ENCODE measurements at places on chromosomes 6 and 20.

DNA sequence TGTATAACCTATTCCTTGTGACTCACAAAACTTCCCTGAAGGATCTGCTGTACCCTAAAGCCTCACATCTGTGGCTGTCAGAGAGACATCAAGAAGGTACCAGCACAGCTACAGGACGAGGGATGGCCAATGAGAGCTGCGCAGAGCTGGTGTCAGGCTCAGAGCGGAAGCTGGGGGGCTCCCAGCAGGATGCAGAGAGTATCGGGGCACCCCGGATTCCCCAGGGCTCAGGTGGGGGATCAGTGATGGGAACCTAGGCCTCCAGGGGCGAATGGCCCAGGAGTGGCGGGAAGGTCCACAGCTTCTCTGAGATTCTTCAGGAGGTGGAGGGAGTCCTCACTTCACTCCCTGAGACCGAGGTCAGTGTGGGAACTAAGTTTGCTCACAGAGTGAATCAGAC is 30.9 kb upstream of the SMOC2 start:
- DNase-seq, result no peak

DNA sequence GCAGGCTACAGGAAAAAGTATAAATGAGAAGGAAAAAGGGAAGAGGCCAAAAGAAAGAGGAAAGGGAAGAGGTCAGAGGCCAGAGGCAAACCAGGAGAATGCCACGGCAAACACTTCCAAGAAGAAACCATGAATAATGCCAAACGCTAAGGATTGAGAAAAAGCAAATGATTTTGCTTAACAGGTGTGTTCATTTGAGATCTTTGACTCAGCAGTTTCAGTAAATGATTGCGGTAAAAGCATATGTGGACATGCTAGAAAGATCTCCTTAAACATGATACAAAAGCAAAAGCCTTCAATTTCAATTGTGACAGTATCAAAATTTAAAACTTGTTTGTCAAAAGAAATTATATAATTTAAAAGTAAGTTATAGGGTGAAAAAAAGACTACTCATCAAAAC is 70.6 kb downstream of the UBE3D start:
- DNase-seq, result no peak

DNA sequence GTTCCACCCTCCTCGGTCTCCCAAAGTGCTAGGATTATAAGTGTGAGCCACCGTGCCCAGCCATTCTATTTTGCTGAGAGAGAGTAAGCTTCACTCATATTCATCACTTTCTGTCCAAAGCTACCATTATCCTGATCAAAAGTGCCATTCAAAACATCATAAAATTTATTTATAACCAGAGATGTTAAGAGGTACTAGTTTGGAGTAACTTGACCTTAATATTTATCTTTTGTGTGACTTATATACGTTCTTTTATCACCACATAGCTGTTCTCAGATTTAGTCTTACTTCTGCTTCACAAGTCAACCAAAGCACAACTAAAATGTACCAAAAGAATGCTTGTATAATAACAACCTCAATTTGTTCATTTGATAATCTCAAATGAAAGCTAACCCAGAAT is 18.1 kb downstream of the AKIRIN2 start:
- no peak for DNase-seq

DNA sequence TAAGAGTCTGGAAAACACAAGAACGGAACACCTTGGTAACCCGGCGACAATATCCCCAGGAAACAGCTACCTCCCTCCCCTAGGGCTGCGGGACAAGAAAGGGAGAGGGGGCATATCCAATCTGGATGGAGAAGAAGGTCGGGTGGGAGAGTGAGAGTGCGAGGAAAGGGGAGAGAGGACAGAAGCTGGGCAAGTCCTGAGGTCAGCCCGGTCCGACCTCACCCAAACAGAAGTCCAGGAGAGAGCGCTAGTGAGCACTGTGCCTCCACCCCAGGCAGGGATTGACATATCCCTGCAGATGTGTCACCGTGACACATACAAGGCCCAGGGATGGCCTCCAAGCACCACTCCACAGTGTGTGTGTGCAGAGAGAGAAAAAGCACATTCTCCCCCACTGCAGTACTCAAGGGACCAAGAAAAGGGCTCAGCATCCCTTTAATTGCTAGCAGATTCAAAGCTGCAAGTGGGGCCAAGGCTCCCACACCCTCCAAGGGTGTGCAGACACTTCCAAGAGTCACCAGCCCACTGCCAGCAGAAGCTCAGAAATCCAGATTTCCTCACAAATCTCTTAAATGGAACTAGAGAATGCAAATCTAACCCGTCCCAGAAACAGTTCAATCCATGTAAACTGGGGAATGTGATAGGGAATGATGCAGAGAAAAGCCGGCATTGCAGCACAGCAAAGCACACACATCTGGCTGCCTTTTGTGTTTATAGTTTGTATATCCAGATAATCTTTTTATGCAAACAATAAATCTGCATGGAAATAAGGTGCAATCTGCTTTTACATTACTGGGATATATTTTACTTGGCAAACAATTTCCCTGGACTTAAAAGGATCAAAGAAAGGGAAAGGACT is 3.1 kb downstream of the PXDC1 start:
- peak; percentile 53 for DNase-seq

- DNase-seq, result no peak
Observed at GRCh38 chr6:636488-636887, 20.4 kb downstream of the HUS1B start.

GRCh38 chr6:46583081-46583480 is 69.5 kb downstream of the CYP39A1 start:
- no peak for DNase-seq

GRCh38 chr6:27893059-27893835 is 18.9 kb downstream of the OR2B2 start:
- DNase-seq, result peak; percentile 99

- DNase-seq, result no peak
Observed at GRCh38 chr6:13923527-13924145, 1.1 kb upstream of the RNF182 start.

GRCh38 chr20:44370639-44371218 is 15.2 kb downstream of the HNF4A start:
- DNase-seq, result no peak

DNA sequence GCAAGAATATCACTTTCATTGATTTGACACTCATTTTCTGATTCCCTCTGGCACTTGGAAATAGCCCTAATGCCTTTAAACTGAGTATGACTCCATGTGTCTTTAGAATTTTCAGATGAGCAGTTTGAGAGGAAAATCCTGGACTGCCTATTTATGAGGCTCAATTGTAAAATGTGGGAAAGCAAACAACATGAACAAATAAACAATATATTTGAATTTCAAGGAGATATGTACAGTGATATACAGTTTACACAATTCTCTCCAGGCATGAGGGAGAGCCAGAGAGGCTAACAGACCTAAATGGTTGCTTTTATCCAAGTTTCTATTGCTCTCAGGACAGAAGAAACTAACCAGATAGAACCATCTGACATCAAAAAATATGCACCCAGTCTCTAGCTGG is 748.2 kb upstream of the NRSN1 start:
- no peak for DNase-seq

DNA sequence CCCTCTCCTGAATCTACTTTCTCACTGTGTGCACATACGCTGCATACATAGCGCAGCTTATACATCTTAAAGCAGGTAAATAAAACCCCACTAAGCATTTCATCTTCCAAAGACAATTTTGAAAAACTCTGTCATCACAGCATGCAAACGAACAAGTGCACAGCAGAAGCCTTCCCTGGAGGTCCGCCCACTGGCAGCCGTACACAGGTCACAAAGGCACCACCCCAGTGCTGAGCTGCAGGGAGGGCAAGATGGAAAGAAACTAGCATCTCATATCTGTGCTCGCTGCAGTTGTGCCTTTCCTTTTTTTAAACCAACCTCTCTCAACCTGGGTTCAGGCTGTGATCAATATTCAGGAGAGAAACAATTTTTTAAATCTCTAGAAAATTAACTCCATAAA is 73.3 kb downstream of the HUS1B start:
- DNase-seq, result no peak

- no peak for DNase-seq
Observed at GRCh38 chr6:27650620-27651370, 177.9 kb upstream of the ZNF184 start.

- no peak for DNase-seq
Observed at GRCh38 chr6:94377835-94378234, 958.5 kb upstream of the EPHA7 start.

- no peak for DNase-seq
Observed at GRCh38 chr6:16412982-16413381, 174.6 kb downstream of the GMPR start.

DNA sequence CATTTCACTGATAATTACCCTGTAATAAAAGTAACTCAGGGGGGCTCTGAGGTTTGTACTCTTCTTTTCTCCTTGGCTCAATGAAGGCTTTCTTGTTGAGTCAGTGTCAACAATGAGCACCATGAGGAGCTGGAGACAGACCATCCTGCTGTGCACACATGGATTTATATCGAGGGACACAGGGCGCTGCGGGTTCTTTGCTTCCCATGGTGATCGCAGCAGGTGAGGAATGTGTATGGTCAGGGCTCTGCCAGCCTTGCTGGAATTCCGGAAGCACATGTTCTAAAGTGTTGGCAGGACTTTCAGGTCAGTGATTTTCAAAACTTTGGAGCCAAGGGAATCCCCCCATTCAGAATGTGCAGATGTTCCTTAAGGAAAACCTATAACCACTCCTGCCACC is 27.1 kb downstream of the SMOC2 start:
- DNase-seq, result no peak

DNA sequence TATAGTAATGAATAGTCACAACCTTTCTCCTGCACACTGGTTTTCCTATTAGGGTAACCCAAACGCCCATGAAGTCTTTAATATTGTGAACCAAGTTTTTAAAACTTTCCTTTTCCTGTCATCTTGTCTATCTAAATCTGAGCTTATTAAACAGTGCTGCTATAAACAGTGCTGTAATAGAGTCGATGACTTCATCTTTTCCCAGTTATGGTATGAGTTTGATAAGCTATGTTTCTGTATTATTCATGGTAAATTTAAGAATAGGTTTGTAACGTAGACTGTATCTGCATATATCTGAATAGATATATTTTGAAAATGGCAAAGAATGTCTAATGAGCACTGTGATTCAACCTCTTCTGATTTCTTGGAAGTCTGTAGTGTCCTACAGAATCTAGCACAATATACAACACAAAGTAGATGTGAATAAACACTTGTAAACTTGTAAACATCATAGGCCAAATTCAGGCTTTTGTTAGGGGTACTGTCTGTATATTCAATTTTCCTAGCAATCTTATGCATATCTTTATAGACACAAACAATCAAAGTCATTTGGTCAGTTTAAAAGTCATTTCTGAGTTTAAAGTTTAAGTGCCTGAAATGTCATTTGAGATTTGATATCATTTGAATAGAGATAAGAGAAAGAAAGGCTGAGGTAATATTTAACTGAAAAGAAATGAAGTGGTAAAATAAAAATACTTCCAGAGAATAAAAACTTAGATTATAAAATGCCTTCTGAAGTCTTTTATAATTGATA is 155.5 kb downstream of the PTPRK start:
- no peak for DNase-seq

DNA sequence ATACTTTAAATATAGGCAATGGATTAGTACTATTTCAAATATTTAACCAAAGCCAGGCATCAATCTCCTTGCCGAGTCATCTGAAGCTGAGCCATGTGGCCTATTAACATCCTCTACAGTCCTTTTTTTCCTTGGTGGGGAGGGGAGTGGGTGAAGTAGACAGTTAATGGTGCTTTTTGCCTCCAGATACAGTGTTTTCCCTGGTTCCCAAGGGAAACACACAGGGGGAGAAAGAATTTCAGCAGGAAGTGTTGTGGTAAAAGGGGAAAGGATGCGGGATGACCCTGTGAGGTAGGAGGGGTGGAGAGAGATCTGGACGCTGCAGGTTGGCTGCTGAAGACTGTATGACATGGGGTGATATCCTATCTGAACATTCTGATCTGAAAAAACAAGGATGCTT is 9.6 kb downstream of the CLDN20 start:
- DNase-seq, result no peak

GRCh38 chr6:135128268-135128914 is 52.7 kb upstream of the MYB start:
- no peak for DNase-seq

GRCh38 chr6:105452924-105453756 is 50.3 kb upstream of the PREP start:
- DNase-seq, result peak; percentile 39

- DNase-seq, result no peak
Observed at GRCh38 chr20:44707018-44707579, 8.1 kb upstream of the CCN5 start.

DNA sequence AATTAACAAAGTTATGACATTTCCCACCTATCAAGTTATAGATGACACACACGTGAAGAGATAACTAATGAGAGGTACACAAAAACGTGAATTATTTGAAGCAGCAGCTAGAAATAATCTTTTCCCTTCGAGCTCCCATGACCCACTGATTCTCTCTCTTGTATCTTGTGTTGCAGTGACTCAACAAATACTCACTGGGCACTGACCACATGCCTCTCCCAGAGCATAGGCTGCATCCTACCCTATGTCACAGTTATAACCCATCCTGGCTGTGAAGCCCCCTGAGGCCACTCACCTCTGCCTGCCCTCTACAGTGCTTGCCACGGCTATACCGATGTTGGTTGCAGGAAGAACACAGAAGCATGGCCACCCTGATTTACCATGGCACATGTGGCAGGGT is 91.8 kb downstream of the INSM1 start:
- no peak for DNase-seq

DNA sequence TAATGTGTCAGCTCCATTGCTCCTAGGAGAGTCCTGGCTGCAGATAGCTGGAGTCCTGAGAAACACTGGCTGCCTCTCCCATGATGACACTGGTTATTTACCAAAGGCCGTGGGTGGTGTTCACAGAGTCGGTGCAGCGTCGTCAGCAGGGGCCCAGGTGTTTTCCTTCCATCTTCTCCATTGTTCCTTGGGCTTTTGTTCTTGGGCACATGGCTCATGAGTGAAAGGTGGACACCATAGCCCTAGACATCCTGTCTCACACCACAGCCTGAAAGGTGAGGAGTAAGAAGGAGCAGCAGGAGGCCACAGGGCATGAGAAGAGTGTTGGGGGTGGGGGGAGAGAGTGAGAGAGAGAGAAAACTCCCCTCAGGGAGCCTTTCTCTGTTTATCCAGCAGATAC is 9.1 kb downstream of the CST5 start:
- no peak for DNase-seq

DNA sequence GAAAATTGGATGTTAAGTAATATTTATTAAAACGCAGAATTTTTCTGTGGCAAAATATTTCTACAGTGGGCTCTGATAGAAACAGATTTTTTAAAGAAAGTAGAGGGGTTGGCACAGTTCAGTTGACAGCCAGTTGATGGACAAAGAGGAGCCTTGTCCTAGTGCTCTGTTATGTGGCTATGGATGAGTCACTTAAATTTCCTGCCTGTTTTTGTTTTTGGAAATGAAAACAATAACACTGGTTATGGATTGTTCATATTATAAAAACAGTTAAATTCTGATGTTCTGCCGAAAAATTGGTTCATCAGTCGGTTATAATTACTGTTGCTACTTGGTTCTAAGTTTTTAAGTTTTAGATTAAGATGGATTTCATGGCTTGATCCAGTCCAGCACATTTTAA is 42.8 kb downstream of the MYO6 start:
- no peak for DNase-seq

GRCh38 chr6:169921853-169922824 is 170.7 kb downstream of the ERMARD start:
- no peak for DNase-seq
